ENCODE measurements at places on chromosomes 2 and 18.

- DNase-seq = no peak
These were observed 83.9 kb upstream of the RNU4ATAC start for GRCh38 chr2:121446647-121447241.

DNA sequence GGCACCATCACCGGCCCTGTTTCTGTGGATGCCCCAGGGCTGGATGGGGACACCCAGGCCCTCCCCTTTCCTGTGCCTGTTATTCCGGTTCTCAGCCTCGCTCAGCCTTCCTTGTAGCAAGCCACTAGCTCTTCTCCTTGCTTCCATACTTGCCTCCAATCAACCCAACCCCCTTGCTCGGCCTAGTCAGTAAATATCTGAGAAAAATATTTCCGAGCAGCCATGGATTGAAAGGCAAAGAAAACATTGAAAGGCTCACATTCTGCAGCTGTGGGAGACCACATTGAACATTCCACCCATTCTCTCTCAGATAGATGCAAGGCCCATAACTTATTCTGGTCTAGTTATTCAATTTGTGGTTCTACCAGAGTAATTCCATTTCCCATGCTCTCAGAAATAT, 114.9 kb downstream of the SPP2 start:
- DNase-seq = no peak

GRCh38 chr2:230246206-230246605, 20.7 kb downstream of the SP140 start:
- DNase-seq = no peak

- DNase-seq = no peak
These were observed 59.1 kb downstream of the ARL4C start for GRCh38 chr2:234437642-234438304.

GRCh38 chr2:48452108-48452507, 77.8 kb upstream of the STON1 start:
- DNase-seq = no peak

DNA sequence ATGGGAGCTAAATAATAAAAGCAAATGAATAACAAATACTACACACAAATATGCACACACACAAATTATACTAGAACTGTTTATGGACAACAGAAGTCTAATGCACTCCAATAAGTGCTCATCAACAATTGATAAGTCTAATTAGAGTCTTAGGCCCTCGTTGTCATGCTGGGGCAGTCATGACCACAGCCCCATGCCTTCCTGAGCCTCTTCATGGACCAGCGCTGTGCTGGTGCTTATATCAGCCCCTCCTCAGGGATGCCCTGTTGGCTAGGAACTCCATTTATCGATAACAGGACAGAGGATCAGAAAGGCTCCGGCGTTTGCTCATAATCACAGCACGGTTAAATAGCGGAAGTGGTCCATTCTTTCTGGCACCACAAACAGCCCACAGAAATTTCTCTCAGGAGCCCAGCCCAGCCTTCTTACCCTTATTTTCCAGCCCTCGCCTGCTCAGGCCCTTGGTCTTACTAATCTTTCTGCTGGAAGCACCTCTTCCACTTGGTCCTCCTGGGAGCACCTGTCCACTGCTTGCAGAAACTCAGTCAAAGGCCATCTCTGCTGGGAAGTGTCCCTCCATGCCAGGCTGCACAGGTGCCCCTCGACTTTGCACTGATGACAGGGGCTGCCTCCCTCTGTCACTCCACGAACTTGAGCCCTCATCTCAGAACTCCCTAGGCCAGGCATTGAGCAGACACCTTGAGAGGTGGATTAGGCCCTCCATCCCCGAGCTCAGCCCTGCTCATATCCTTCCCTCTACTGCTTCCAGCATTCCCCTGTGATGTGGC, 500.2 kb upstream of the HS6ST1 start:
- DNase-seq = no peak
